ENCODE measurements at places on chromosomes 11 and 22. TPM values are rescaled to one million over a fixed set of nuclear protein-coding genes. Genes with fewer than 3 reads are reported as not detected.

Gene GAB4
- not detected for total RNA-seq

DNA sequence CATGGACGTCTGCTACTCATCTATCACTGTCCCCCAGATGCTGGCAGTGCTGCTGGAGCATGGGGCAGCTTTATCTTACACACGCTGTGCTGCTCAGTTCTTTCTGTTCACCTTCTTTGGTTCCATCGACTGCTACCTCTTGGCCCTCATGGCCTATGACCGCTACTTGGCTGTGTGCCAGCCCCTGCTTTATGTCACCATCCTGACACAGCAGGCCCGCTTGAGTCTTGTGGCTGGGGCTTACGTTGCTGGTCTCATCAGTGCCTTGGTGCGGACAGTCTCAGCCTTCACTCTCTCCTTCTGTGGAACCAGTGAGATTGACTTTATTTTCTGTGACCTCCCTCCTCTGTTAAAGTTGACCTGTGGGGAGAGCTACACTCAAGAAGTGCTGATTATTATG, 9.2 kb upstream of the OR9Q2 start:
- no peaks in the 10 kb centered on the region for H3K4me1 ChIP-seq
- no peaks in the 10 kb centered on the region for H3K36me3 ChIP-seq
- no peak overlapping the region for H3K27ac ChIP-seq

DNA sequence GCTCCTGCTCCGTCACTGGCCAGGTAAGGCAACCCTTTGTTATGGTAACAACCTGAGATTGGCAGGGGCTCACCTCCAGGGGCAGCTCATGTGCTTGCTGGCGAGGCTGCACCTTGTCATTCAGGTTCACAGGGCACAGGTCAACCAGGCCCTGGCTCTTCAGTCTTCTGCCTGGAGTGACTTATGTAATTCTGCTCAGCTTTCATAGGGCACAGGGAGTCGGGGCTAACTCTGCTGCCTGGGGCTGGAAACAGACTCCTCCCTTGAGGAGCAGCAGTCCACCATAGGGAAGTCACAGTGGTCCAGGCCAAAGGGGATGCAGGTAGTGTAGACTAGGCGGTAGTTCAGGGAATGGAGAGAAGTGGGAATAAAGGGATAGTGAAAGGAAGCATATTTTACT, 1.5 kb upstream of the MIF start:
- H3K27me3 ChIP-seq: no peaks in the 10 kb centered on the region
- DNase-seq: no peak
- H3K27ac ChIP-seq: peak overlapping the region; percentile 88
- peaks cover 3% of the 10 kb centered on the region for H3K36me3 ChIP-seq

DNA sequence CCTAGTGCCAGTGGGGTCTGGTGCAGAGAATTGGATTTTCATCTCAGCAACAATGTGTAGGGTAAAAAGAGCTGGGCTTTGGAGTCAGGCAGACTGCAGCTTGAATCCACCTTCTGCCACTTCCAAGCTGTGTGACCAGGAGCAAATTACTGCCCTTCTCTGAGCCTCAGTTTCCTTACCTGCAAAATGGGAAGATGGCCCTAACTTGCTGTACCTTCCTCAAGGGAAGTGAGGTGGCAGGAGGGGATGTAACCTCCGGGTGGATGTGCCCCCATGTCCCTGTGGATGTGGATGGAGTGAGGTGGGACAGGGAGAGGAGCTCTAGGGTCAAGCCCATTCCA, 90.9 kb downstream of the CACNA1I start:
- peaks cover 43% of the 10 kb centered on the region for H3K4me1 ChIP-seq
- H3K36me3 ChIP-seq: peaks cover 7% of the 10 kb centered on the region
